Uterus (tissue), 4 donors: ENCODE measurements at places on chromosomes 11 and 22.

- DNase-seq: no peak
Observed at GRCh38 chr11:86157797-86158378, 86.7 kb upstream of the EED start.

DNA sequence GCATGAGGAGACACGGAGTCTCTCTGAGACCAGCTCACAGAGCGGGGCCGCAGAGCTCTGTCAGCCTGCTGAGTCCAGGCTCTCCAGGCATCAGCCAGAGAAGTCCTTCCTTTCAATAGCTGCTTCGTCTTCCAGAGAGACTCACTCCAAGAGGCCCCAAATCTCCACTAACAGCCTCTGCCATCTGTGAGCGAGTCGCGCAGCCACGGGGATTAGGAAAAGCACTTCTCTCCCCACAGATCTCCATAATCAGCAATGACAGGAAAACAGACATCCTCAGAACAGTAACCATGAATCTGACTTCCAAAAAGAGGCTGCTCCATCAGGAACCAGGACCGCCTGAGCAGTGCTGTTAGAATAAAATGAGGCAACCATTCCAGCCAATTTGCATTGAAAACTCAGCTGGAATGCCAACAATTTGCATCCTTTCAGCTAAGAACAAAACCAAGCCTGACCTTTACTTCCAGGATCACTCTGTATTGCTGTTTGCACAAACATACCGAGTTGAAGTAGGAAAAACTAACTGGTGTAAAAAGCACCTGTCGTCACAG lies 65.4 kb downstream of the SMCO4 start:
- DNase-seq: no peak

DNA sequence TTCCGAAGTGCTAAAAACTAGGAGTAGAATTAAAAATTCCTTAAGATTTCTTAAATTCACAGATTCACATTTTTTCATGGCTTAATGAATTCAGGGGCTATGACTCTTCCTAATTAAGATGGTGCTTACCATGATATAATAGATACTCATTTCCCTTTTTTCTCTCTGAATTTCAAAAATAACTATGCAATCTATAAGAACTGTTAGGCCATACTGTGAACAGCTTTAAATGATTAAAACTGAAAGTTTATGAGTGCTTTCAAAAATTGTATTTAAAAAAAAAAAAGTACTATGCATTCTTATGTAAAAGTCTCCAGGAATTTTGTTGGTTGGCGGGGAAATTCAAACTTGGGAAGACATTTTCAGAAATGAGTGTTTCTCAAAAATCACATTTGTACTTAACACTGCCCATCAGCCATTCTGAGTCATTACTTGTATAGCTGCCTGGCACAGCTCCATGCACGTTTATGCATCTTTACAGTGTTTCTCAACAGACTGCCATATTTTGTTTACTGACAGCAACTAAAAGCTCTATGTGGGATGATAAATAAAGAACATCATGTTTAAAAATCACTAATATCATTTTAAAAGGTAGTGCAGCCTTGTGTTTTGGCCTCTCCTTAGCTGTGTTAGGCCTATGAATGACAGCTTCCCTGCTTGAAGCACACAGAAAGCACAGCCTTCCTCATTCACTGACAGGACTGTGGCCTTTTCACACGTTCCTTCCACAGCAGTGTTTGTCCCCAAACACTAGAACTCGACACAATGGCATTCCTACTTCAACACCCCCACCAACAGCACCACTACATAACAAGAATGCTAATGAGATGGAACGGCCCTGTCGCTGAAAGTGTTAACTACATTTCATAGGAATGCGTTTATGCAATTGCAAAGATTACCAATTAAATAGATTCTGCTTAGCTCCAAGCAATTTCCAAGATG lies 131.4 kb downstream of the DCDC1 start:
- DNase-seq: no peak

- no peak for DNase-seq
Observed at GRCh38 chr11:75966537-75967287, 151.7 kb downstream of the UVRAG start.
